GM12865 (cell line): ENCODE measurements at places on chromosomes 12 and 14.

GRCh38 chr14:54653712-54654469 lies 87.0 kb downstream of the SAMD4A start:
- DNase-seq, result no peak

DNA sequence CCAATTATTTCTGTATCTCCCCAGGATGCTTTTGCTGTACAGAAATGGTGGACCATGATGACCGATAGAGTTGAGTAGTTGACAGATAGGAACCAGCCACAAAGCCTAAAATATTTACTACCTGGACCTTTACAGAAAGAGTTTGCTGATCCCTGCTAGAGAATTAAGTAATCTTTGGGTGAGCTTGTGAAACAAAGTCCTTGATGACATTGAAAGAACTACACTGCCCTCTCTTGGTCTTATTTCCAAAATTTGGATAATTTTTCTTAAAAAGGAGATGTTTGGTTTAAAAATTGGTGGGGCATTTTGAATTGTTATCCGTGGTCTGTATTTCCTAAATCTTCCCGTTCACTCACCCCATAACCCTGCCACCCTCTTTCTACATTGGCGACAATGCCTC lies 13.7 kb upstream of the TCTN1 start:
- peak; percentile 74 for DNase-seq

GRCh38 chr14:76941544-76941943 lies 87.0 kb downstream of the IRF2BPL start:
- DNase-seq, result no peak

DNA sequence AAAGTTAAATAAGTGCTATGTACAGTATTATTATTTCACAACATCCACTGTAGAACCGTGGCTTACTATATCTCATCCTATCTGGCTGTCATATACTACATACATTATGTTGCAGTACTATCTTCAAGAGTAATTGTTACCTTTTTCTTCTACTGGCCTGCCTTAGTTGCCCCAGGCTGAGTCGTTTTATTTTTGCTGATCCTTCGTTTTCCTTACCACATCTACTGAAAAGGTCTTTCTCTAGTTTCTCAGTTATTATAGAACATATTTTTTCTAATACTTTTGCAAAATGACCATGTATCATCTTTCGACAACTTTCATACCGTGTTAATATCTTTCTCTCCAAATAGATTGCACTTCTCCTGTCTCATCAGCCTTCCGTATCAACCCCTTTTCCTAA lies 523.1 kb downstream of the SOX5 start:
- DNase-seq, result no peak

DNA sequence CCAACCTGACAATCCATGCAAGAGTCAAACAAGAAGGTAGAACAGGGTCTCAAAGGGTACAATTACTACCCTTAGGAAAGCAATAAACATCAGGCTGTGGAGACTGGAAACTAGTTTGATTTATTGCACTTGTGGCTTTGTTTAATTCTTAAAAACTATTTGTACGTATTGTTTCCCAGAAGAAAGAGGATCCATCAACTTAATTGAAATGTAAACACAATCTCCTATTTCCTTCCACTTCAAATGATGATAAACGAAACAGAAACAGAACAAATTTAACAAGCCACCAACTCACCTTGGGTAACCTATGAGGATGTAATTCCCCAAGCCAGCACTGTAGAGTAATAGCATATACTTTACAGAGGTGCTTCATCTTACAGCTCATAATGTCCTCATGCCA lies 8.0 kb downstream of the STXBP6 start:
- DNase-seq, result no peak

GRCh38 chr12:1837541-1838204 lies 17.3 kb downstream of the LRTM2 start:
- DNase-seq, result no peak

- peak; percentile 58 for DNase-seq
Observed at GRCh38 chr12:98274430-98275130, 240.8 kb upstream of the TMPO start.

- DNase-seq, result peak; percentile 94
Observed at GRCh38 chr12:56751712-56752598, at the start of gene PRIM1. PRIM1 (minus strand) TSS chr12:56752323; CDS start chr12:56752298, 25 bp downstream.

DNA sequence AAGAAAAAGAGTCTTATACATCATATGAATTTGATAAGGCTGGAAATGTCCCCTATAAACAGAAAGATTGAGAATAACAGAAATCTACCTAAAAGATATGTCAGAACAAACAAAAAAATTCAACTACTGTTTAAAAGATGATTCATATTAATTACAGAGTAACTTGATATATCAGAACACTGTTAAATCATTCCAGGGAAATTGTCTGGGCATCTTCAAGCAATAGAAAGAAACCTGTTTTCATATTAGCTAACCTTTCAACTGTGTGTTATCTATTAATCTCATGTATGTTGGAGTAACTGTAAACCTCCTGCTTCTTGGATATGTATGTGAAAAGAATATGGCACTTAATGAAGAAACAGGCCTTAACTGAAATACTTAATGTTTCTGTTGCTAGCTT lies 96.7 kb downstream of the NUBPL start:
- DNase-seq, result no peak

- no peak for DNase-seq
Observed at GRCh38 chr12:60119327-60119726, 523.5 kb downstream of the SLC16A7 start.

- DNase-seq, result no peak
Observed at GRCh38 chr14:90400904-90401561, 4.2 kb downstream of the CALM1 start.

- no peak for DNase-seq
Observed at GRCh38 chr12:3371018-3371417, 120.0 kb upstream of the PRMT8 start.

GRCh38 chr12:50218386-50218785 lies 51.2 kb upstream of the CERS5 start:
- DNase-seq, result no peak

- no peak for DNase-seq
Observed at GRCh38 chr12:112270673-112271072, 111.6 kb downstream of the HECTD4 start.

- no peak for DNase-seq
Observed at GRCh38 chr12:106915635-106916026, 40.1 kb upstream of the TMEM263 start.

GRCh38 chr12:54262403-54262925 lies 17.5 kb downstream of the CBX5 start:
- no peak for DNase-seq

- DNase-seq, result no peak
Observed at GRCh38 chr12:69514111-69514510, 43.9 kb downstream of the FRS2 start.

- DNase-seq, result no peak
Observed at GRCh38 chr14:34087571-34087970, 136.7 kb upstream of the EGLN3 start.

GRCh38 chr14:53376064-53376463 lies 222.9 kb upstream of the DDHD1 start:
- DNase-seq, result no peak

GRCh38 chr12:4272424-4273272 lies 914 bp upstream of the CCND2 start:
- DNase-seq, result peak; percentile 81

DNA sequence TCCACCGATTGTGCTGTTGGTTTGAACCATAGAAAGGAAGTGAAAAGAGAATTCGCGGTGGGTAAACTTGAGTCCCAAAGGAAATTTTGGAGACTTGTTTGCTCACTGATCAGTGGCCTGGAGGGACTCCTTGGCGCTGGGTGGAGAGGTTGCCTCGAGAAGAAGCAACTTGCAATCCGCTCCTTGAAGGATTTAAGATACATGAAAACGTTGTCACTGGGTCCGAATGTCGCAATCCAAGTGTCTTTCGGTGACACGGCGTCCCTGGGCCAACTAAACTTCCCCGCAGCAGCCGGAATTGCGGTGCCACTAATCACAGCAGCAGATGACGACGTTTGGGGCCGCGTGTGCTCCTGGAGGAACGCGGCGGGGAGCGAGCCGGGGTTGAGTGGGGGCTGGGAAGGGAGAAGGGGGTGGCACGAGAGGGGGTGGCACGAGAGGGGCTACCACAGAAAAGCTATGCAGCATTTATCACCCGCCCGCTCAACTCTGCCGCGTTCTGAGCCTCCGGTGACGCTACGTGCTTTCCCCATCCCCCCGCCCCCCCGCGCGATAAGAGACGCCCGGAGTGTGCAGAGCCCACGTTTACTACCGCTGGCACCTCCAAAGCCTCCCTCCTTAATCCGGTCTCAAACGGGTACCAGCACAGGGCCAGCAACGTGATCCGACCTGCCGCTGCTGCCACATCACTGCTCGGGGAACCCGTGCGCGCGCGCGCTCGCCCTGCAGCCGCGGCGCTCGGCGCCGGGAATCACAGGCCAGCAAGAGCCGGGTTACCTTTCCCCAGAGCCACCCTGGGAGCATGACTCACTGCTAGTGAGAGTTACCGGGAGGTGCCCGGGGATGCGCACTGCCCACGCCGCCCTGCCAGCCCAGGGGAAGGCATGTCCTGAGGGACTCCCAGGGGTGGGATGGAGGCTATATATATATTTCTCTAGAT lies 833 bp upstream of the BHLHE41 start:
- peak; percentile 45 for DNase-seq

- DNase-seq, result no peak
Observed at GRCh38 chr14:74008843-74009499, 10.1 kb downstream of the ENTPD5 start.

- DNase-seq, result peak; percentile 18
Observed at GRCh38 chr14:46048127-46048526, 603.5 kb downstream of the RPL10L start.

- DNase-seq, result no peak
Observed at GRCh38 chr12:123634142-123634561, 523 bp downstream of the GTF2H3 start.

DNA sequence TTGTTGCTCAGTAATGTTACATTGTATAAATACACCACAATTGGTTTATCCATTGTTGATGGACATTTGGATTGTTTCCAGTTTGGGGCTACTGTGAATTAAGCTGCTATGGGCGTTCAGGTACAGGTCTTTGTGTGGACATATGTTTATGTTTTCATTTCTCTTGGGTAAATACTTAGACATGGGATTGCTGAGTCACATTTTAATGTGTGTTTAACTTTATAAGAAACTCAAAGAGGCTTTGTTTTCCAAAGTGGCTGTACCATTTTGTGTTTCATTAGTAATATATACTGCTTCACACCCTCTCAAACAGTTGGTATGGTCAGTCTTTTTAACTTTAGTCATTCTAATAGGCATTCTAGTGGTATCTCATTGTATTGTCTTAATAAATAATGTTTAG lies 225.0 kb downstream of the SPTSSA start:
- DNase-seq, result no peak

- DNase-seq, result no peak
Observed at GRCh38 chr14:65810322-65810721, 397.8 kb downstream of the FUT8 start.

GRCh38 chr14:63032076-63032475 lies 13.2 kb downstream of the KCNH5 start:
- no peak for DNase-seq

DNA sequence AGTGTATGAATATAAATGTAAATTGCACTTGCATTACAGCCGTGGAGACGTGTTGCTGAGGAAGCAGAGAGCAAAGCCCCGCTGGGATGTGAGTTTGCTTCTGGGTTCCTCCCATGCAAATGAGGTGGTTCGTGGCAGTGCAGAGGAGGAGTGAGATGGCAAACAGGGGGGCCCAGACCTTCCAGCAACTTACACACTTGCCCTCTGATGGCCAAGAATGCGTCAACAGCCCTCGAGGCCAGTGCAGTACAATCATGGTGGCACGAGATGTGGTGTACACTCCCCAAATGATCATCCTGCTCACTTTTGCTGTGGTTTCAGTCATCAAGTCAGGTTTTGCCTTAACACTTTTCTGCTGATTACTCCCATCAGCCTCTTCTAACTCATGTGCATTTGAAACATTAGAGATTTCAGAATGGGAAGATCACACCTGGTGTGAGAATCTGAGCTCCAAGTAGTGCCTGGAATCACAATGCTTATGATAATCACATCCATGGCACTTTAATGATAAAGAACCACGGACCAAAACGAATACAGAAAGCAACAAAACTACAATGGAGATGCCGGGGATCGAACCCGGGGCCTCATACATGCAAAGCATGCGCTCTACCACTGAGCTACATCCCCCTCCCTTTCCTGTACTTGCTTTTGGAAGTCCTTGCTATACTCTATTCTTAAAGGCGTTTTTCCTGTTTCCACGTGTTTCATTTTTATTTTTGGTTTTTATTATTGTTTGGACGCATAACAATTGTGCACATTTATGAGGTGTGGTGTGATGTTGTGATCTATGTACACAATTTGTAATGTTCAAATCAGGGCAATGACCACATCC lies 7.0 kb upstream of the UBC start:
- DNase-seq, result peak; percentile 97

DNA sequence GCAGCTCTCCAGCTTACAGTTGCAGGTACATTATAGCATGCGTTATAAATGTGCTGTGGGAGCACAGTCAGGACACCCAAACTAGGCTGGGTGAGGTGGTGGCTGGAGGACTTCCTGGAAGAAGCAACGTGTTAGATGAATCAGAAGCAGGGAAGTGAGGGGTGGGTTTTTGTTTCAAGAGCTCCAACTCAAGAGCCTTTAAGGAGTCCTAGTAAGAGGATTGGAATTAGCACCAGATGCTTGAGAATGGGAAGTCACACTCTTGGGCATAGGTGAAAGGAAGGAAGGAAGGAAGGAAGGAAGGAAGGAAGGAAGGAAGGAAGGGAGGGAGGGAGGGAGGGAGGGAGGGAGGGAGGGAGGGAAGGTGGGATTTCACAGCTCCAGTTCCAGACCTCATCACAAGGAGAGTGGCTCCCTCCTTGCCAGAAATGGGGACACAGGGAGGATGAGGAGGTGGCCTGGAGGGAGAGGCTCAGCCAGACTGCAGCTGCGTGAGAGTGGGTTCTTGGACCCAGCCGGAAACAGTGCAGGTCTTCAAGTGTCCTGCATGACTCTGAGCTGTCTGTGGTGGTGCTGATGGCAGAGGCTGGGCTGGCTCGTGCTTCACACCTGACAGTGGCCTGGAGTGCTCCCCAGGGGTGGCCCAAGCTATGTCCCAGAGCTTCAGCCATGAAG lies 115.7 kb upstream of the GSC start:
- DNase-seq, result no peak

- DNase-seq, result no peak
Observed at GRCh38 chr12:117140397-117141096, 41.3 kb upstream of the TESC start.

- no peak for DNase-seq
Observed at GRCh38 chr12:72476301-72476700, 204.1 kb downstream of the TRHDE start.

DNA sequence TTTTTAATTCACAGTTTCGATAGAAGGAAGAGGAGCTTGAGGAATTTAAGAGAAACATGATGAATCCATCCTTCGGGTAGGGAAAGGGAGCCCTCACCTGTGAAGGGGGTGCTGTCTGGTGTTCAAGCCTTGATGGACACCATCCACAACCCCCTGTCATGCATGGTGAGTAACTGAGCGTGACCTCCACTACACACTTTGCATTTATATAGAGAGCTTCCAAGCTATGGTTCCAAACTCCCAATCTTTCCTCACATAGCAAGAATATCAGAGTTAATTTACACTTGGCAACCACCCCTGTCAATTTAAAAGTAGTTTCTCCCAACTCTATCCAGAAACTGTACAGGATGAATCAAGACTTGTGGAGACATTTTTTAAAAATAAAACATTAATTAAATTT lies 13.1 kb upstream of the NID2 start:
- DNase-seq, result no peak

- no peak for DNase-seq
Observed at GRCh38 chr14:93952829-93953228, 23.5 kb downstream of the ASB2 start.

- DNase-seq, result no peak
Observed at GRCh38 chr12:23431006-23431405, 518.5 kb downstream of the SOX5 start.

- DNase-seq, result no peak
Observed at GRCh38 chr12:98701166-98701565, 56.1 kb downstream of the APAF1 start.
